Midbrain (tissue), 1 donor: ENCODE measurements at places on chromosomes 6 and 20.
A peak's percentile ranks its signal among the peaks of the same experiment; 100 is the strongest.

DNA sequence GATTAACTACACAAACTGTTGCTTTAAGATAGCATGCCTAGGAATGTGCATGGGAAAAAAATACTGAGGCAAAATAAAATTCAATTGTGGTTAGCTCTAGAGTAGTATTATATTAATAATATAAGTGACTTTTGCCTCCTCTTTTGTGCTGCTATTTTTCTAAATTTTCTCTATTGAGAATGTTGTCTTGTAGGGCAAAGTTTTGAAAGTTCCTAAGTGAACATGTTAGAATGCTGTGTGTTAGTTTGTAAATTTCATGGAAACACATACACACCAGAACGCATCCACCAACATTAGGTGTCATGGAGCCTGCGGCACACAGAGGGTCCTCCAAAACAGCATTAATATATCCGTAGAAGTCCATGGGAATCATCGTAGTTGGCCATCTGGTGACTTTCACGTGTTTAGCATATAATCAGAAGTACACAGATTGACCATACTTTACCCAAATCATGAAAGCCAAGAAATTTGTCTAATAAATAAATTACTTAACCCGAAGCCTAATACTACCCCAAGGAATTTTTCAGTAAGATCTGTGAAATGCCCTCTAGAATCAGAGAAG, 25.6 kb downstream of the ARHGAP18 start:
- no peak for DNase-seq

GRCh38 chr6:14475306-14475705, 357.7 kb downstream of the CD83 start:
- DNase-seq = no peak

- DNase-seq = no peak
Observed at GRCh38 chr6:5457983-5458683, 196.8 kb downstream of the FARS2 start.

DNA sequence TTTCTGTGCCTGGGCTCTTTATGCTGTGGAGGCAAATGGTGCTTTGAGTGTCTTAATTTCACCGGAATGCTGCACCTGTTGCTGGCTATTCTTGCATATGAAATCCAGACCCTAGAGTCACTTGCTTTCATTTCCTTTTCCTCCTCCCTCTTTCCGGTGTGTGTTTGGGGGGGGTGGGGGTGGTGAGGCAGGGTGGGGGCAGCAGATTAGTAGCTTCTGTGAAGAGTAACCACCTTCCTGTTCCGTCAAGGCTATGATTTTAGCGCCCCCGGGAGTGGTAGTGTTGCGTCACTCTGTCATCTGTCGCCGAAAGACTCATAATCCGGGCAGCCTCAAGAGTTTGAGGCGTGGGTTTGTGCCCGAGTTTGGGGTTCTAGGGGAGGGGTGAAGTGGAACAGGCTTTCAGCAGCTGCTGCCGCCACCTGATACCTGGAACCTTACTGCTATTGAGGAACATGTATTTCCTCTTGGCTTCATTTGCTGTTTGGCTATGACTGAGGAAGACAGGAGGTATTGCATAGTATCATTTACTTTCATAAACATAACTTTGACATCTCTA, 49.1 kb downstream of the UTRN start:
- DNase-seq = no peak

DNA sequence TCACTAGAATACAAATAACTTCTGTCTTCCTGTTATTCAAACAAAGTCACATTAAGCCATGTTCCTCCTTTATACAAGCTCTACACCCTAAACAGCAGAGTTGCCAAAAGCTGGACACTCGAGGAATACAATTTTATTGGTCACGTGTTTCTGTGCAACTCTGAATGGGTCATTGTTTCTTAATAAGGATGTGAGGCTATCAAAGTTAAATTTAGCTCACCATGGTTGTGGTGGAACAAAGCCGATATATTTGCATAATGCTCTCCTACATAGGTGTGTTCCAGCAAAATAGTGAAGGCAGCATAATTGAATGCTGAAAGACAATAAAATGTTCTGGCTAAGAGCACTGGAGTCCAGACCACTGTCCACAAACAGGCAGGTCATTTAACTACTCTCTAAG, 36.9 kb upstream of the CD2AP start:
- DNase-seq = no peak

DNA sequence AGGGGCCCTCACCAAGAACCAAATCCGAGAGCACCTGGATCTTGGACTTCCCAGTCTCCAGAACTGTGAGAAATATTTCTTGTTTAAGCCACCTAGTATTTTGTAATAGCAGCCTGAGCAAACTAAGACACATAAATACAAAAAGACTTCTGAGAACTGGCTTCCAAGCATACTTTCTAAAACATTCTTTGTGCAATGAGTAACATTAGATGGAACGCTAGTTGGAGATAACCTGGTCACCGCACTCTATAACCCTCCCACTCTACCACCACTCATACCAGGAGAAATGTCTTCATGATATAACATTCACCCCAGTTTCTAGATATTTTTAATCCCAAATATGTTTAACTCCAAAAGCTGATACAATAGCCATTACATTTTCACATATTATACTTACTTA, 169.5 kb upstream of the THEMIS start:
- DNase-seq = no peak

- DNase-seq = no peak
Observed at GRCh38 chr6:31270788-31271640, 878 bp downstream of the HLA-C start.

GRCh38 chr6:43184268-43184985, 2.4 kb downstream of the CUL9 start:
- DNase-seq = no peak

- DNase-seq = no peak
Observed at GRCh38 chr6:85470023-85470410, 20.1 kb downstream of the NT5E start.

DNA sequence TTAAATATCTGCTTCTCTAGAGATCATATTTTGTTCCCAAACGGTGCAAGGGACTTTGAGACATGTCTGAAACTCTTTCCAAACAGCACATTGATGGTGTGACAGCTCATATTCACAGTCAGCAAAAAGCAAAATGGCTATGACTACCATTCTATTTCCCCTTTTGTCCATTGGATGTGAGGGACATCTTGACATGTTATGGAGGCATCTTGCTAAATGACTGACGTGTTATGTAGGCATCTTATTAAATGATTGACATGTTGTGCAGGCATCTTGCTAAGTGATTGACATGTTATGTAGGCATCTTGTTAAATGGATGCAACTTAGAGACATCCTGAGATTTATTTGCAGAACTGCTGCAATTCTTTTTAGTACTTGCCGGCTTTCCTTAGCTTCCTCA, 255.8 kb downstream of the DLL1 start:
- no peak for DNase-seq

DNA sequence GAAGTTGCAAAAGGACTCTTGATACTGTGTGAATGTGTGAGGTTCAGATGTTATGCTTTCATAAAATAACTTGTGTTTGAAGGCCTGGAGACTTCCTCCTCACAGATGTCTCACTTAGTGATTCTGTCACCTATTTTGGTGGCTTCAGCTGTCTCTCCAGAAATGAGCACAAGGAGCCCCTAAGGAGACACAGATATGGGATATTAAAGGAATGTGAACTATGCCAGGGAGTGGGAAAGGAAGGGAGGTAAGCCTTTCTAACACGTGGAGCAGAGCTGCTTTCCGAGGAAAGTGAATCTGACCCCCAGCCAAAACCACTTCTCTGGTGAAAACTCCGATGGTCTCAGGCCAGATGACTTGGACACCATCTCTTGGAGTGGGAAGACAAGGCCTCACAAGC, 10.5 kb upstream of the FOXO3 start:
- DNase-seq = no peak

DNA sequence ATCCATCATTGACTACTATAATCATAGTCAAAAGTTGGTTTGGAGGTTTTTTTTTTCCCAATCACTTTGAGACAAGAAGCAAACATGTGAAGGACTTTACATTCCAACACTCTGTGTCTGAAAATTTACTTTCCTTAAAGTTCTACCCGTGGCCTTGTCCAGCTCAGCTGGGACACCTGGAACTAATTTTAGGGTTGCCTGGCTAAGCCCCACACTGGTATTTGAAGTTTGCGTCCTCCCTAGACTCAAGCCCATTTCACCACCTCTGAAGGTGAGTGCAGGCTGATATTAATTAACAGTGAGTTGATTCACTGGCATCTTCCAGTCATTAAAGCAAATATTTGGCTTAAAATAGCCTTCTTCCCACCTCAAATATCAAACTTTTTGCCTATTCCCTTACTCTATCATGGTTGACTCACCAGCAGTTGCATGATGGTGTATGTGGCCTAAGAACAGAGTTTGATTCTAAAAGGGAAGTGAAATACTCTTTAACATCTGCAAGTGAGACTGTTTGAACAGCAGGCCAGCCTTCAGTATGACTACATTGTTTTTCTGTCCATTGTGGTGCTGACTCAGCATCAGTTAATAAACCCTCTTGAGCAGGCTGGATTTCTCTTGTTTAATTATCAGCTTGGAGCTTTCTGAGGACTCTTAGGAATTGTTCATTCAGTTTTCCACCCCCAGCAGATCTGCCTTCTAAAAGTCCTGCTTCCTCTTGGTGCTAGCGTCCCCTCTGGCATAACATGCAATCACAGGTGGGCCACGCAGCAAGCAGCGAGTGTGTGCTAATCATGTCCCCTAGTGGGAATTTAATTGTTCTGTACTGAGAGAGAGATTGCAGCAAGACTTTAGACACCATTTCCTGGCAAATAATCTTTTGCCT, 1.8 kb upstream of the PRDM1 start:
- DNase-seq = peak; percentile 41

GRCh38 chr6:165987483-165988301, 180.0 kb downstream of the TBXT start:
- DNase-seq = peak; percentile 59

DNA sequence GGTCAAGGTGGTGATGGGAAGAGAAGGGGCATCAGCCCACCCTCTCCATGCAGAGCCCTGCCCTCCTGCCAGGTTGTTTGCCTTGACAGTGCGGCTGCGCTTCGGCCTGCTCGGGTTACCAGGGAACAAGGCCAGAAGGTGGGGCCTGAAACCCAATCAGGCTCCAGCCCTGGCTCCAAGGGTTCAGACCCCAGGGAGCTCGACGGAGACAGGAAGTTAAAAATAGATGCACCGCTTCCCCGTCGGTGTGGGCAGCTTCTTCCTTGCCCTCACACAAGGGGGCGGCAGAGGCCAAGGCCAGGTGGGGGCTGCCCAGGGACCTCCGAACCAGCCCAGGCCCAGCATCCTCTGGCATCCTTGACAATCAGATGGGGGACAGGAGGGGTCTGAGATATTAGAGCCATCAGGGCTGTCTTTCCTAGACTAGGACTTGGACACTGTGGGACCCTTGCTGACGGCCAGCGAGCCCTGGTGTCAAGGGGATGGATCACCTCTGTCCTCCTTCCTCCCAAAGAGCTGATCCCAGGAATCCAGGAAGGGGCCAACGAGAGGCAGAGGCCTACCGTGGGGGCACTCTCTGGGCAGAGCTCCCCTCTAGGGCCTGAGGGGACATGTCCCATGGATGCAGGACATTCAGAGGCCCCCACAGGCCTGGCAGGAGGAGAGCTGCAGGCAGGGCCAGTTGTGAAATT, 65.2 kb downstream of the RIPOR3 start:
- no peak for DNase-seq

DNA sequence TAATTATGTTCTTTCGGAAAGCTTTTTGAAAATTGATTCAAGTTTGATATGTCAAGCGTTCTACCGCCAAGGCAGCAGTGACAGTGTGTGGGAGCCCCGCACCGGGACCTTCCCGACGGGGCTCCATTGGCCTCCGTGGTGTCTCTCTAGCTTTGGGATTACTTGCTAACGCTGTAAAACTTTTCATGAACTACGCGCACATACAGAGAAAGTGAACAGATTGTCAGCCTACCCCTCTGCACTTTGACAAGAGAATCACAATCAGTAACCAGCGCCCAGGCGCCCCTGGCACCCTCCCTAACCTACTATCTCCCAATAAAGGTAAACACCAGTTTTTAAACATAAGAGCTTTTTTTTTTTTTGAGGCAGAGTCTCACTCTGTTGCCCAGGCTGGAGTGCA, 274.8 kb downstream of the CDH4 start:
- DNase-seq = no peak

- DNase-seq = no peak
Observed at GRCh38 chr20:60250251-60250650, 292.0 kb downstream of the CDH26 start.

DNA sequence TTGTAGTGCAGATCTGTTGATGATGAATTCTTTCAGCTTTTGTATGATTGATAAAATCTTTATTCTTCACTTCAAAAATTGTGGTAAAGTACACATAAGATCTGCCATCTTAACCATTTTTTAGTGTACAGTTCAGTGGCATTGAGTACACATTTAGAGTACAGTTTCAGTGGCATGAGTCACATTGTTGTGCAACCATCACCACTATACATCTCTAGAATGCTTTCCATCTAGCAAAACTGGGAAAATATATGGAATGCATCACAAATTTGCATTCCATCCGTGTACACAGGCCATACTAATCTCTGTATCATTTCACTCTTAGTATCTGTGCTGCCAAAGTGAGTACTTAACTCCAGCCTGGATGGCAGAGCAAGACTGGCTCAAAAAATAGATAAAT, 28.7 kb downstream of the SIRPD start:
- DNase-seq = no peak

DNA sequence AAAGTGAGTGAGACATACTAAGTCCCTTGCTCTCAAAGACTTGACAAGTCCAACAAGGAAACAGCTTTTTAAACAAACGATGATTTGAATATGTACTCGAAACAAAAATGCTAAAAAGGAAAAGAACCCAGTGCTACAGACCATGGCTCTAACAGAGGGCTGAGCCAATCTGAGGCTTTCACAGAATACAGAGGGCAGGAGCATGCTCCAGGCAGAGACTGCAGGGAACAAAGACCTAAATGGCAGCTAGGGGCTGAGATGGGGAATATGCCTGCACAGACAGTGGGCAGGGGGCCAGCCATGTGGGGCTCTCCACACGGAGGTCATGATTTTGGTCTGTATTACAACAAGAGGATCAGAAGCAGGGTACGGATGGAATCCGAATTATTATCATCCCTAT, 31.1 kb upstream of the C6orf118 start:
- no peak for DNase-seq

- no peak for DNase-seq
Observed at GRCh38 chr20:54086507-54087039, 16.2 kb upstream of the BCAS1 start.

DNA sequence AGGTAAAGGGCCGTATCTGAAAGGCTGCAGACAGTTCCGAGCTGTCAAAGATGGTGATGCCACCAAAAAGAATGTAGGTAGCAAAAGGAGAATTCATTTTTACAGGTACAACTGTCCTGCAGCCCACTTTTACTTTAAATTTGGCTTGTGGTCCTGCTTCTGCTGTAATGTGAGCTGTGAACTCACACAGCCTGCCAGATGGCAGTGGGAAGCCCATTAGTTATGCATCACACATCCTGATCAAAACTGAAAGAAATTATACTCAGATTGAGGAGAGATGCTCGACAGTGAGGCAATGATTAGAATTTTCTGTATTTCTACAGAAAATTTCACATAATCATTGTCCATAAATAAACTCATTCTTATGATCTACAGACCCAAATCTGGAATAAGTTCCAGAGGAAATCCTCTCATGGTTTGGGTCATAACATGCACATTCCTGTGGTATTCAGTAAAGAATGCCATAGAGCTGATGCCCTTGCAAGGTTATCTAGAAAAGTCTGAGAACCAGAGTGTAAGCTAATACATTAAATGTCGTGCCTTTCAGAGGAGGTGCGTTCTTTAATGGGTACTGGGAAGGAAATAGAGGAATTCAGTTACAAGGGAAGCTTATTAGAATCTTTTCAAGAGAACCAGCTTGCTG, 23.9 kb upstream of the E2F3 start:
- no peak for DNase-seq
